ENCODE measurements at places on chromosomes 16 and 17.

- no peak for DNase-seq
Measured at GRCh38 chr16:8863594-8864424, 5.0 kb downstream of the CARHSP1 start.

DNA sequence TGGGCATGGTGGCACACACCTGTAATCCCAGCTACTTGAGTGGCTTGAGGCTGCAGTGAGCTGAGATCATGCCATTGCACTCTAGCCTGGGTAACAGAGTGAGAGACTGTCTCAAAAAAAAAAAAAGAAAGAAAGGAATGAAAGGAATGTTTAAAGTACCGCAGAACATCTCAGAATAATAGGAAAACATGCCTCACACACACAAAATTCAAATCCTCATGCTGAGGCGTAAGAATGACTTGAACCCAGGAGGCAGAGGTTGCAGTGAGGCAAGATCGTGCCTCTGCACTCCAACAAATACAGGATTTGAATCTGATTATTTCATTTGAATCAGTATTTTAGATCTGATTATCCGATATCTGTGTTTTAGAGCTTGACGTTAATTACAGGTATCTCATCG lies 21.3 kb upstream of the GAA start:
- no peak for DNase-seq

- DNase-seq = no peak
Measured at GRCh38 chr16:30728899-30729672, 19.1 kb upstream of the PHKG2 start.

GRCh38 chr17:57375770-57376225 lies 119.5 kb downstream of the MSI2 start:
- DNase-seq = no peak

- no peak for DNase-seq
Measured at GRCh38 chr17:75155191-75155601, 884 bp upstream of the JPT1 start.

DNA sequence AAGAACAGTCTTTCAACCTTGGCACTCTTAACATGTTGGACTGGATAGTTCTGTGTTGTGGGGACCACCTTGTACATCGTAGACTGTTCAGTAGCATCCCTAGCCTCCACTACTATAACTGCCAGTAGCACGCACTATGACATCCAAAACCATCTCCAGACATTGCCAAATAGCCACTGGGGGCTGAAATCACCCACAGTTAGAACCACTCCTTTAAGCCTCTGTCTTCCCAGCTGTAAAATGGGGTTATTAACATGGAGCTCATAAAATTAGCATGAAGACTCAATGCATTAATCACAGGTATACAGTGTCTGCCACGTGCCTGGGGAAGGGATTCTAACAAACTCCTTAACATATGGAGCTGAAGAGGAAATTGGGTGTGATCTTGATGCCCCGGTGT lies 49.7 kb downstream of the LYRM1 start:
- no peak for DNase-seq

DNA sequence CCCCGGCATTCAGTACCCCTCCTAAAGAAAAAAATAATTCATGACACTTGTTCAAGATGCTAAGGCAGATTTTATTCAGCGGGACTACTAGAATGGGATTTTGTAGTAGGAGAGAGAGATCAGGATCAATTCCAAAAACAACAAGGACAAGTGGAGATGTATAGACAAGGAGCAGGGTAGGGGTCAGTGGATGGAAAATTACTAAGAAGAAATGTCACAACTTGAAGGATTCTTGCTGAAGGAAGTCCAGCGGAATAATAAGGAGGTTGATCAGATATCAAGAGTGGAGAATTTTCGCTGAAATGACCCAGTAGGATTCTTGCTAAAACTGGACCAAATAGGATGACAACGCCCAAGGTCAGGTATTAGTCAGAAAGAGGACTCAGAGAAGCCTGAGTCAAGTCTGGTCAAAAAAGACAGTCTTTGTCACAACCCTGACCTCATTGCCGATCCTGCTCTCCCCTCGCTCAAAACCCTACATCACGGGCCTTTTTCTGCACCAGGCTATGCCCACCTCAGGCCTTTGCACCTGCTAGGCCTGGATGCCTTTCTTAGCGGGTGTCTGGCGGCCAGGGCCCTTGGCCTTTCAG lies 36.9 kb downstream of the MMD start:
- DNase-seq = no peak

DNA sequence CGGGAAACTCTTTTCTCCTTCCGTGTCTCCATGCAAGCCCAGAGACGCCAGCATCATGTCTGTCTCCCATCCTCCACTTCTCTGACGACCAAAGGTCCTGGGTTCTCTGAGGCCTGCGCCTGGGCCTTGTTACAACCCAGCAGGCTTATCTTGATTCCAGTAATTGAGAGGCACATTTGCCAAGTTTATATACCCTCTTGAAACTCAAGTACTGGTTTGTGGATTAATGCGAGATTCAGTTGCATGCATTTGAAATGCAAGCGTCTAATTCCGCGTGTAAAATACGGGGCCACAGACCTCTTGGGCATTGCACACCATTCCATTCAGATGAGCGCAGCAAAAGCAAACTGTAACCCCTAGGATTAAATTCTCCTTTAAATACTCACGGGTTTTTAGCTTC lies 28.7 kb upstream of the CRISPLD2 start:
- no peak for DNase-seq

- no peak for DNase-seq
Measured at GRCh38 chr17:74353446-74354060, 8.1 kb downstream of the BTBD17 start.

DNA sequence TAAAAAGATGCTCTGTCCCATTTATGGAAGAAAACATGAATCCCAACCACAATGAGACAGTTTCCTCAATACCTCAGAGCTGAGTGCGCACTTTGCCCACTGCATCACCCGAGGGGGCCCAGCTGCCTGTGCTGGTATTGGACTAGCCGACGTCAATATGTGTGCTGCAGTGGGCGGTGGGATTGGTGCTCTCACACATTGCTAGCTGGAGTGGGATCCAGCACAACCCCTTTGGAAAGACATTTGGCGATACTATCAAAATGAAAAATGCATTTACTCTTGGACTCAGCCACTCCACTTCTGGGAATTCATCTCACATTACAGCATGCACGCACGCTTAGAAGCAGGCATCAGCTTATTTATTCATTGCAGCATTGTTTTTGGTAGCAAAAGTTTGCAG lies 289.2 kb upstream of the FOXF1 start:
- no peak for DNase-seq

- DNase-seq = no peak
Measured at GRCh38 chr17:47916489-47917208, 20.6 kb downstream of the SP2 start.

- no peak for DNase-seq
Measured at GRCh38 chr16:4032768-4033167, 83.5 kb downstream of the ADCY9 start.

DNA sequence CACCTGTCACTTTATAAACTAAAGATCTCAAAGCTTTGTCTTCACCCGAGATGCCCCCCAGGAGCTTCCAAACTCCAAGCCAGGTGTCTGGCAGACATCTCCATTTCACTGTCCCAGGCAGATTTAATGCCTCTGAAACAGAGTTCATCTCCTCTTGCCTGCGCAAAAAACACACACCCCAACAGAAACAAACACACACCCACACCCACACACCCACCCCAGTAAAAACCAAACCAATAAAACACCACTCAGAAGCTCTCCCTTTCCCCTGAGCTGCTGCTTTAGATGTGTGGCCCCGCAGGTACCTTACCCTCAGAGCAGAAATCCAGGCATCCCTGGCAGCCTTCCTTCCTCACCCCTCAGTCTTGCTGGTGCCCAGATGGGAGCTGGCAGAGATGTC lies 14.4 kb downstream of the SEC14L1 start:
- no peak for DNase-seq

DNA sequence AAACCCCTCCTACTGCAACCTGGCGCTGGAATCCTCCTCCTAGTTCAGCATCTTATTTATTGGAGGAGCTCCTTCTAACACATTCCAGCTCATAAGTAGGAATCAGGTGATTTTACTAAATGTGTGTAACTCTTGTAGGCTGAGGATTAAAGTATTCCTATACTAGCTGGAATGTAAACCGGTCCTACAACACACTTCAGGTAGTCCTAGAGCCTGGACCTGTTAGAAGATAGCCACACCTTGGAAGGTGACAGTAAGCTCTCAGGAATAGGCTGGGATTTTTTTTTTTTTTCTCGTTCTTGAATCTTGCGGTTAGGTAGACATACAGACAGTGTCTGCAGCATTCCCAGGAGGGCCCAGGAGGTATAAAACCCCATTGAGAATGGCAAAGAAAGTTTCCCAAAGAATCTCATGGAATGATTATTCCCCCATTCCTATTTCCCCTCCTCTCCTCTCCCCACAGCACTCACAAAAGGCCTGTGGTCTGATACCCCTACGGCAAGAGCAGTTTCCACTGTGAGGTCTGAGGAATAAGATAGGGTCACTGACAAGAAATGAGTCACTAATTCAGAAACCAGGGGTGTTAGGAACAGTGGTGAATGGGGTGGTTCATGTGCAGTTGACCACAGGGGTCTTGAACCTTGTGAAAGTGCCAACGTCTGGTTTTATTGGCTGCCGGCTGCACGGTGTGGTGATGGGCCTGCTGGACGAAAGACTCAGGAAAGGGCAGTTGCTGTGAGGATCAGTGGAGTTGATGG lies 267.1 kb downstream of the UTP18 start:
- no peak for DNase-seq

GRCh38 chr16:17544785-17545184 lies 74.0 kb upstream of the XYLT1 start:
- DNase-seq = no peak

DNA sequence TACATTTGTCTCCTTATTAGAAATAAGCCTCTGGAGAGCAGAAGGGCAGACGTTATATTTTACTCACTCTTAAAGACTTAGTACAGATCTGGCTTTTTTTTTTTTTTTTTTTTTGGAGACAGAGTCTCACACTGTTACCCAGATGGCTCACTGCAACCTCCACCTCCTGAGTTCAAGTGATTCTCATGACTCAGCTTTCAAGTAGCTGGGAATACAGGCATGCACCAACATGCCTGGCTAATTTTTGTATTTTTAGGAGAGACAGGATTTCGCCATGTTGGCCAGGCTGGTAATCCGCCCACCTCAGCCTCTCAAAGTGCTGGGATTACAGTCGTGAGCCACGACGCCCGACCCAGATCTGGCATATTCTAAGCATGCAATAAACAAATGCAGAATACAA lies 36.4 kb upstream of the TMEM97 start:
- no peak for DNase-seq

- DNase-seq = no peak
Measured at GRCh38 chr16:56742030-56742984, 12.4 kb downstream of the NUP93 start.

GRCh38 chr16:28839899-28840298 lies 6.2 kb downstream of the TUFM start:
- no peak for DNase-seq

GRCh38 chr16:73043828-73044467 lies 4.0 kb downstream of the ZFHX3 start:
- no peak for DNase-seq

GRCh38 chr17:77865112-77865611 lies 93.3 kb upstream of the TNRC6C start:
- no peak for DNase-seq

GRCh38 chr17:39547713-39548478 lies 59.8 kb downstream of the NEUROD2 start:
- DNase-seq = peak; percentile 59

- no peak for DNase-seq
Measured at GRCh38 chr17:73476890-73477350, 165.1 kb upstream of the CDC42EP4 start.

DNA sequence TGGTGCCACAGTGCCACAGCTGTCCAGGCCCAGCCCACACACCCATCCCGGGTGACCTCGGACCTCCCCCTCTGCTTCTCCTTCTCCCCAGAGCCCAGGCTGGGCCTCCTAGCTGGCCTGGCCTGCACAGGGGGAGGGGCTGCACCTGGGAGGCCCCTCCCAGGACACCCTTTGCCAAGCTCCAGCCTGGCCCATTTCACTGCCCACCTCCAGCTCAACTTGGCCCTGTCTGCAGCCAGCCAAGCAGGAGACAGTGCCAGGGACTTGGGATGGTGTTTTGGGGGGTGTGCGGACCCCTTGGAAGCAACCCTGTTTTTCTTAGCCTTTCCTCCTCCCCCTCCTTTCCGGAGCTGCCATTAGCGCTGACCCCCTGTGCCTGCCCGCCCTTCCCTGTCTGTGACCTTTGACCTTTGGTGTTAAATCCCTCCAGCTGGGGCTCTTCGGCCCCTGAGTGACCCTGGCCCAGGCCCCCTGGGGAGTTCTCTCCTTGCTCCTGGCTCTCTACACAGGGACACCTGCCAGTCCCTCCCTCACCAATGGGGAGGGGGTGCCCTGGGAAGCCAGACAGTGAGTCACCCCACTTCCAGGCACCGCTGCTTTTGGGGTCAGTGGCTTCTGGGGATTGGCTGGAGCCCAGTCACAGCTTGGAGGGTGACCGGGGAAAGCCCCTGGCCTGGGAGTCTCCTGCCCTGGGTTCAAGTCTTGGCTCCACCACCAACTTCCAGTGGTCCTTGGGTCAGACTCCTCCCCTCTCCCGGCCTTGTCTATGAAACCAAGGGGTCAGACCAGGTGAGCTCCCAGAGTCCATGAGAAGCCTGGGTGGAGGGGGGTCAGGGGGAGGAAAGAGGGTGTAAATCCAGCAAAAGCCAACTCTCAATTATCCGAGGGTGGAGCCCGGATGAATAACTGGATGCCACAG lies 1.9 kb downstream of the GLIS2 start:
- DNase-seq = no peak

Data from stimulated activated CD4-positive, alpha-beta T cell treated with anti-CD3 and anti-CD28 coated beads, TNF-alpha, amount 100 ng/mL, for 4 hours (primary cell).